ENCODE measurements at places on chromosomes 1 and 21. TPM values are rescaled to one million over a fixed set of nuclear protein-coding genes. Genes with fewer than 3 reads are reported as not detected.
A peak's percentile ranks its signal among the peaks of the same experiment; 100 is the strongest.

GRCh38 chr1:44698138-44698537 lies 23.6 kb downstream of the ARMH1 start:
- DNase-seq: no peak

DNA sequence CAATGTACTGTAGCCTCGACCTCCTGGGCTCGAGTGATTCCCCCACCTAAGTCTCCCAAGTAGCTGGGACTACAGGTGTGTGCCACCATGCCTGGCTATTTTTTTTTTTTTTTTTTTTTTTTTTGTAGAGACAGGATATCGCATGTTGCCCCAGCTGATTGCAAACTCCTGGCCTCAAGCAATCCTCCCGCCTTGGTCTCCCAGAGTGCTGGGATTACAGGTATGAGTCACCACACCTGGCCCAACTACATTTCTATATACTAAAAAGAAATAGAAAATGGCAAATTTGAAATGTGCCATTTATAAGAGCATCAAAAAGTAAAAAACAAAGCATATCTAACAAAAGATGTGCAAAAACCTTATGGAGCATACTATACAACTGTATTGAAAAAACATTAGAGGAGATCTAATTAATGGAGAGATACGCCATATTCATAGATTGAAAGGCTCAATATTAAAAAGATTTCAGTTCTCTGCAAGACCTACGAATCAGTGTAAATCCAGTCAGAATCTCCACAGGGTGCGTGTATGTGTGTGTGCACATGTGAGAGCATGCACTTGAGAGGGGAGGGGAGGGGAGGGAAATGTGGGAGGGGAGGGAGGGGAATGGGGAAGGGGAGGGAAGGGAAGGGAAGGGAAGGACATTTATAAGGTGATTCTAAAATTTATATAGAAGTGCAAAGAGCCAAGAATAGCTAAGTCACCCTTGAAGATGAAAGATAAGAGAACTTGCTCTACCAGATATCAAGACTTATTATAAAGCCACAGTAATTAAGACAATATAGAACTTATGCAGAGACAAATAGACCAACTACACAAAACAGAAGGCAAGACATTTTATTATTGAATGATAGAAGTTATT lies 15.5 kb upstream of the PADI4 start:
- DNase-seq: no peak

GRCh38 chr1:92774407-92774806 lies 10.5 kb downstream of the EVI5 start:
- no peak for DNase-seq

GRCh38 chr1:14626869-14627607 lies 28.6 kb downstream of the KAZN start:
- peak; percentile 74 for DNase-seq

DNA sequence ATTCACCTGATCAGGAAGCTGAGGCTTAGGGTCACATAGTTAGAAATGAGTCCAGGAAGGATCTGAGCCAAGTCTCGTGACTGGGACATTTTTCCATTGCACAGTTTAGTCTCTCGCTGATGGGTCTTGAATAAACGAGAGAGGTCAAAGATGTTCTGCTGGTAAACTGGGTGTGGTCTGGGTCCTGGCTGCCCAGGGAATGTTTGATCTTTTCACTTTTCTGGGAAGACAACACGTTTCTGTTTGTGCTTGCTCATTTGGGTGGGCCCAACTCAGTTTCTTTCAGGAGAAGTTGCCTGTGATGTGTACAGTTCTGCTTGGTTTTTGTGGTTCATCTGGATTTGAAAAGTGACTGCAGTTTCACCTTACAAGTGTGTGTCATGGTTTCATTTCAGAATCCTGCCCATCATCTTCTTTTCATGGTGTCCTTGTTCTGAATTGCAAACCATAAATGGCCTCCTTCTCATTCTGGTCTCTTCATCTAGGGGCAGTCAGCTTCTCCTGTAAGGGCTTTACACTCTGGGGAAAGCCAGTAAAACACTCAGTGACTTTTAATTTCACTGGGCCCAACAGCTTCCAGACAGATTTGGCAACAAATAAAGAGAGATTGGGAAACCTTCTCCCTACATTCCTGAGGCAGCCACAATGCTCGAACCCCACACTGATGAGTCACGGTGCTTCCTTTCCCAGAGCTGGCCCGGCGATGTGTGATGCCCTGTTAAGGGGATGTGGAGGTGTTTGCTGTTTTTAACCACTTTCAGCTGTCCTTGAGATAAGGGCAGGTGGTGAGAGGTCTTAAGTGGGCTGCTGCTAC lies 7.2 kb upstream of the TACSTD2 start:
- DNase-seq: no peak

- no peak for DNase-seq
Measured at GRCh38 chr1:241482761-241483250, 36.7 kb downstream of the FH start.

DNA sequence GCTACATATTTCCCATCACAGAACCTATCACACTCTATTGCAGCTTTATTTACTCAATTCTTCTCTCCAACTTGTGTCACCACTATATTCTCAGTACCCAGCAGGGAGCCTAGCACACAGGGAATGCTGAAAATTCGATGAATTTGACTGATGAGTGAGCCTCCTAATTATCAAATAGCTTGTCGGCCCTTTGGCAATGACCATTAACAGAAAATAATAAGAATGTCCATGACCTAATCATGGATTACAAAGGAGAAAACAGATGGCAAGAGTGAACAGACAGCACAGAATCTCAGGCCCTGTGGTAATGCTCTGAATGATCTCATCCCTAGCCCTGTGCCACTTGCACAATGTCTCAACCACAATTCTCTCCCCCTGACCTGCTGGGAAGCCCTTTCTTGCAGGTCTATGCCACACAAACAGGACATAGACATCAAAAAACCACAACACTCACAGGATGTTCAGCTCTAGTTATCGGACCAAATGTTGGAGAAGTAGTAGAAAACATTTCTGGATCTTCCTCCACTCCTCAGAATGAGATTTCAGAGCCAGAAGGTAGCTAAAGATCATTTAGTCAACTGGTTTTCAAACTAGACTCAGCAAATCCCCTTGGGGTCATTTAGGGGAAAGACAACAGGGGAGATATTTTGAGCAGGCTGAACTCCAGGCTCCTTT lies 68.4 kb downstream of the LUZP1 start:
- no peak for DNase-seq

DNA sequence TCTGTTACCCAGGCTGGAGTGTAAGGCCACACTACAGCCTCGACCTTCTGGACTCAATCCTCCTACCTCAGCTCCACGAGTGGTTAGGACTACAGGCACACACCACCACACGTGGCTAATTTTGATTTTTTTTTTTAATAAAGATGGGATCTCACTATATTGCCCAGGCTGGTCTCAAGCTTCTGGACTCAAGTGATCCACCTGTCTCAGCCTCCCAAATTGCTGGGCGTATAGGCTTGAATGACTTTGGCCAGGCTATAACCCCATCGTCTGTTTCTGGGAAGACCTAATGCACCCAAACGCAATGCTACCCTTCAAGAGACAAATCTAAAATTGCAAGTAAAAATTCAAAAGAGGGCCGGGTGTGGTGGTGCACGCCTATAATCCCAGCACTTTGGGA lies 52.1 kb downstream of the DAP3 start:
- no peak for DNase-seq

GRCh38 chr1:227270554-227270953 lies 47.7 kb downstream of the CDC42BPA start:
- no peak for DNase-seq

- peak; percentile 94 for DNase-seq
Measured at GRCh38 chr1:50959913-50960844, at the start of gene FAF1. FAF1 (minus strand) TSS chr1:50960267; CDS start chr1:50959811, 456 bp downstream.

DNA sequence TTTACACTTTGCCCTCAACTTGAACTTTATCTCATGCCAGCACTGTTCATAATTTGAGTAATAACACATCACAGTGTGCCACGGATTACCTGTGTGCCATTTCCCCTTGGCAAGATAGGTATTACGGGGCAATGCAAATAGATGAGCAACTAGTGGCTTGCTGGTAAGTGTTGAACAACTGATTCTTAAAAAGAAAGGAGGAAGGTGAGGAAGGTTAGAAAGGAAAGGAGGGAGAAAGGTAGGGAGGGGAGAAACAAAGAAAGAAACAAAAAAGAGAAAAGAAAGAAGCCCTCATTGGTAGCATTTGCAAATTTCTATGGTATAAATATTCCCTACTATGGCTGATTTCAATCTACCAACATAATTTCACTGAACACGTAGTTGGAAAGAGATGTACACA lies 118.2 kb upstream of the OLIG2 start:
- no peak for DNase-seq

DNA sequence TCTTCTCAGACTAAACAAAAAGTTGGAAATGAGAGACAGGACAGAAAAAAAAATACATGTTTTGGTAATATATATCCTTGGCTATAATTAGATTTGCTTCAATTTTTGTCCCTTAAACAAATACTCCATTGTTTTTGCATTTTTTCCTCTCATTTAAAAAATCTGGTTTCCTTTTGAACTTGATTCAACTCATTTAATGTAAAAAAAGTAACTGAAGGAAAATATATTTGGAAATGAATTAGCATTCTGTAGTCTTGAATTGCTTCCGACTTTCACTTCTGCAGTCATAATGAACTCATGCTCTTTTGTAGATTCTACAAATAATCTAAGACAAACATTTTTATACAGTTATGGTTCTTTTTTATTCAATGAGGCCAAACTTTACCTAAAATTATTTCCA lies 309.1 kb downstream of the HMCN1 start:
- DNase-seq: no peak

DNA sequence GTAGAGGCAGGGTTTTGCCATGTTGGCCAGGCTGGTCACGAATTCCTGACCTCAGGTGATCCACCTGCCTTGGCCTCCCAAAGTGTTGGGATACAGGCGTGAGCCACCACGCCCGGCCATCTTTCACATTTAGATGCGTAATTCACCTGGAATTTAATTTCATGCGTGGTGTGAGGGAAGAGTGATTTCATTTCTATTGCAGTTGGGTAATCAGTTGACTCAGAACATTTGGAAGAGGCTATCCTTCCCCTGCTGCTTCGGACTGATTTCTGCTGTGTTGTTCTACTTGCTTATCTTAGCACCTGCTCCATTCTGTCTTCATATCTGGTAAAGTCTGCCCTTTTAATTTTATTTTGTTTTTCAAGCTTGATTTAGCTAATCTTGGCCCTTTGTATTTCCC lies 19.1 kb downstream of the DIP2A start:
- no peak for DNase-seq

Gene MXRA8
- 127 TPM for polyA plus RNA-seq

Gene TMIGD3
- polyA plus RNA-seq: 0.41 TPM

Gene RAVER2
- polyA plus RNA-seq: 37.8 TPM

Gene PARS2
- 5.6 TPM for polyA plus RNA-seq

Gene TPTE
- polyA plus RNA-seq: 0.07 TPM

Gene HCRTR1
- polyA plus RNA-seq: not detected

Gene TEX38
- polyA plus RNA-seq: 0.47 TPM

Gene INPP5B
- polyA plus RNA-seq: 32.0 TPM
